Activated CD4-positive, alpha-beta T cell treated with anti-CD3 and anti-CD28 coated beads, Interleukin-2, Interleukin-4, amounts not matched to agents 100 ng/mL and 50 ng/mL, durations not matched to agents 16 hours and 8 hours (primary cell): ENCODE measurements at places on chromosomes 2 and 18.

GRCh38 chr2:40095000-40095399 is 315.9 kb upstream of the THUMPD2 start:
- no peak for DNase-seq

GRCh38 chr2:128276878-128277675 is 41.6 kb downstream of the HS6ST1 start:
- no peak for DNase-seq

GRCh38 chr2:103004426-103004942 is 242.7 kb downstream of the TMEM182 start:
- DNase-seq, result no peak

GRCh38 chr2:159200498-159200897 is 86.0 kb downstream of the WDSUB1 start:
- DNase-seq, result no peak

- no peak for DNase-seq
Measured at GRCh38 chr18:58891776-58892175, 27.1 kb downstream of the ZNF532 start.

GRCh38 chr2:239533569-239534316 is 132.9 kb upstream of the HDAC4 start:
- no peak for DNase-seq

DNA sequence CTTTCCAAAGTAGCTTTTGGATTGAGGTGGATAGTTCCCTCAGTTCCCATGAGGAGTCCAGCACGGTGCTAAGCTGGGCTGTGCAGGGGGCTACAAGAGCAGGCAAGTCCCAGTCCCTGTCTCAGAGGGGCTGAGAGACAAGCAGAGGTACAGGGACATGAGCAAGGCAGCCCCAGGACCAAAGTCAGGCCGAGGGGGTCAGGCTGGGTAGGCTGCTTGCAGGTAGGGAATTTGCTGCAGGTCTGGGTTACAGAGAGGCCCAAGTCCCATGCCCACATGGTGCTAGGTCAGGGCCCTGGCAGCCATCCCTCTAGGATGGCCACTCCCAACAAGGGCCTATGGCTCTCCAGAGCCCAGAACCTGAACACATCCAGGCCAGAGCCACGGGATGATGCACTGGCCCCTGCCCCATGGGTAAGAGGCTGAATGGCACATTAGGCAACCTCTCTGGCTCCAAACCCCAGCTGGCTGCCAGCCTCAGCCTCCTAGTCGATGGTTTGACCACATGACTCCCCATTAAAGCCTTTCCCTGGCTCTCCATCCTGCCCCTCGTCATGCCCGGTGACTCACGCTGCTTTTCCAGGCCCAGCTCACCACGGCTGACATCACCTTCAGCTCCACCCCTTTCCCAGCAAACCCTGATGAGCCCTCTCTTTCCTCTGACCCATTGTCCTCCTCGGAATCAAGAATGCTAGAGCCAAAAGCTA is 83.7 kb downstream of the SDC1 start:
- no peak for DNase-seq

GRCh38 chr2:154161286-154161685 is 289.6 kb downstream of the GALNT13 start:
- DNase-seq, result no peak

DNA sequence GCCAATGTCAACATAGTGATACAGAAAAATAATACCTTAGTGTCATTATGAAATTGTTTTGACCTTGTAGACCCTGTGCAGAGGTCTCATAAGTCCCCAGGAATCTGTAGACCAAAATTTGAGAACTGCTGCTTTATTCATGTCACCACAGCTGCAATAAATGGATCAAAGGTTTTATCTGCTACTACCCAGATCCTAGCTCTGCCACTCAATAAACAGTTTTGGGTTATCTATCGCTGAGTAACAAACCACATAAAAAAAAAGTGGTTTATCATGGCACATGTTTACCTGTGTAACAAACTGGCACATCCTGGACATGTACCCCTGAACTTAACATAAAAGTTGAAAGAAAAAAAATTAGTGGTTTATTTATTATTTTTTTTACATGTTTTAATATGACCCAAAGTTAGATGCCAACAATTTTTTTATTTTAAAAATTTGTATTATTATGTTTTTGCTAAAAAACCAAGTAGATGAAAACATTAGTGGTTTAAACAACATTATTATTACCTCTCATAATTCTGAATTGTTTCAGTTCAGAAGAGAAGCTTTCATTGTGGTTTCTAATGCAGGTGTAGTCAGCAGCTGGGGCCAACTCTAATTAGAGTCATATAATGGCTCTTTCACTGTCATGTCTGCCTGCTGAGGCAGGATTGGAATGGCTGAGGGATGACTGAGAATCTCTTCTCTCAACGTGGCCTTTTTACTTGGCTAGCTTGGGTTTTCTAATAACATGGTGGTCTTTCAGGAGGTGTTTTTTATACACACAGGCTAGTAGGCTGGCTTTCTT is 103.3 kb upstream of the SLC38A11 start:
- no peak for DNase-seq

GRCh38 chr2:150625303-150625702 is 137.8 kb upstream of the RND3 start:
- DNase-seq, result no peak

GRCh38 chr2:141317986-141318385 is 812.8 kb downstream of the LRP1B start:
- DNase-seq, result no peak

DNA sequence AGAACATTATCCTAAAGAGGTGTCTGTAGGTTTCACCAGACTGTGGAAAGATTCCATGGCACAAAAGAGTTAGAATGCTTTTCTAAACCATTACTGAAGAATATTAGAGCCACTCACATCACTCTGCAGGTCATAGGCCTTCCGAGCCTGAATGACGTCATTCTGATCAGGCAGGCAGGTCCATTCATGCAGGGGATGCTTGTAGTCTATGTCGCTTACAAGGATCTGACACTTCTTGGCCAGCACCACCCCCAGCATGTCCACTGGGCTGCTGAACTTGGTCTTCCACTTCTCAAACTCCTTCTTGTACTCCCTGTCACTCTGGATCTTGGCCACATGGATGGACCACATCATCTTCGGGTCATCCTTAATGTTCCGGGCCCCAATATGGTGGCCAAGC is 120.1 kb downstream of the NEB start:
- no peak for DNase-seq

- DNase-seq, result no peak
Measured at GRCh38 chr2:114518738-114519137, 76.3 kb downstream of the DPP10 start.

DNA sequence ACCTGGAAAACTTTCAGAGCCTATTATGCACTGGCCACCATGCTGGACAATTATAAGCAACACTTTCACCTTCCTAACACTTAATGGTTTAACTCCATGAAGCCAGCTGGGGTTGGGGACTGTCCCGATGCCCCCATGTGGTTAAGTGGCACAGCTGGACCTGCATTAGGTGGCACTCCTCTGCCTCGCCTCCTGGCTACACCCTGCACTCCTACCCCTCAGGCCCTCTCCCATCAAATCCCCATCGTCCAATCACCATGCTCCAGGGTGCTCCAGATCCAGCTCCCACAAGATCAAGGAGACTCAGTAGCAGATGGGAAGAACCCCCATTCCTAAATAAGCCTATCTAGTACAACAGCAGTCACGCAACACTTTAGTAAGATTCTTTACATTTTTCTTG is 53.8 kb downstream of the HDLBP start:
- no peak for DNase-seq

- peak; percentile 2 for DNase-seq
Measured at GRCh38 chr18:32439802-32440201, 30.9 kb downstream of the GAREM1 start.

DNA sequence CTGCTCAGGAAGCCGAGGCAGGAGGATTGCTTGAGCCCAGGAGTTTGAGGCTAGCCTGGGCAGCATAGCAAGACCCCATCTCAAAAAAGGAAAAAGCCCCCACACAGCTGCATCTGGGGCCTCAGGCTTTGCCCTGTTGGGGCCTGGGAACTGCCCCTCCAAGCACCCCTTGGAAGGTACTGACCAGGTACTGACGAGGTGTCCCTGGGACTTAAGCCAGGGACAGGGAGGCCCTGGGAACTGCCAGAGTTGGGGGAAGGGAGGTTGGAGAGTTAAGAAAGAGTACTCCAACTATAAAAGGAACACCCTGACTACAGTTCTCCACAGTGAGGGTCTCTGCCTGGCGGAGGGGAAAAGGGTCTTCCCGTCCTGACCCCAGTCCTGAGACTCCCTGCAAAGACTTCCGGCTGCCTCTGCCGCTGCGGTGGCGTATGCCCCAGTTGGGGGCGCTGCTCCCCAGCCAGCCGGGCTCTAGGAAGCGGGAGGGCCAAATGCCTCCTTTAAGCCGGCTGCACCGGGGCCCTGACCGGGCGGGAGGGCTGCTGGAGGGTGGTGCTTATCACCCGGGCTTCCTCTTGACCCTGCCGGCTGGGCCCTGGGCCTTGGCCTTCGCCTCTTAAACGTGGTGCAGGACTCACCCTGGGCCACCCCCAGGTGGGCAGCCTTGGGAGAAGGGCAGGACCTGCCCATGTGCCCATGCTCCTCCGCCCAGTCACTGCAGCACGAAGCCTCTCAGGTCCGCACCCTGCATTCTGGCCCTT is 12.8 kb downstream of the SLC30A3 start:
- DNase-seq, result peak; percentile 50

- no peak for DNase-seq
Measured at GRCh38 chr2:65634304-65634703, 201.9 kb upstream of the SPRED2 start.

DNA sequence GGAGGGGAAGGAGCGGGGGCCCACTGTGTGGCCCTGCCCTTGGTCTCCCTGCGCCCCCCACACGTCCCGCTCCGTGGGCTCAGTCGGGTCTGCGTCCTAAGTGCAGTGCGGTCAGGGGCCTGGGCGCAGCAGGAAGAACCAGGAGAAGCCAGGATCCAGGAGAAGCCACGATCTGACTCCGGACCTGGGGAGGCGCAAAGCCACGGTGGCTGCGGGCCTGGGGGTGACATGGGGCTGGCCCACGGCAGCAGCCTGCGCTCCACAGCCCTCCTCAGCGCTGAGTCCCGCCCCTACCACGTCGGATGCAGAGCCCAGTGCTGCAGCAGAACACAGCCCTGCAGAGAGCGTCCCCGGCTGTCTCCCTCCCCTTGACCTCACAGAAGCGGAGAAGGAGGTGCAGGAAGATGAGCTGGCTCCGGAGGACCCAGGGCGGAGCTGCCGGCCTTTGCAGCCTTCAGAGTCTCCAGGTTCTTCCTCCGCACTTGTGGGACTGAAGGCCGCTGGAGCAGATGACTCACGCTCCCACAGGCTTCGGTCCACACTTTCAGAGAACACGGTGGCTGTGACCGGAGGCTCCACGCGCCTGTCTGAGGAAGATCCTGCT is 589.2 kb upstream of the SALL3 start:
- DNase-seq, result no peak

DNA sequence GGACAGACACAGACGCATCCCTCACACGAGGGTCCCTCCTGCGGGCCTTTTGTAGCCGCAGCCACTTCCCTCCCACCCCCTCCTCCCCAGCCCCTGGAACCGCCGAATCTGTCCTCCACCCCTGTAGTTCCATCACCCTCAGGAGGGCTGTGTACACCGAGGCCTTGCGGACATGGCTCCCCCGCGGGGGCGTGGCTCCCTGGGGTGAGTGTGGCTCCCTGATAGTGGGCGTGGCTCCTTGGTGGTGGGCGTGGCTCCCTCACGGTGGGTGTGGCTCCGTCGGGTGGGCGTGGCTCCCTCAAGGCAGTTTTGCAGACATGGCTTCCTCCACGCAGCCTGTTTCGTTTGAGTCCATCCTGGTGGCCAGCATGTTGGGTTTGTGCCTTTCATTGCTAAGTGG is 420.7 kb upstream of the SALL3 start:
- DNase-seq, result no peak

- no peak for DNase-seq
Measured at GRCh38 chr2:149082079-149082478, 43.6 kb downstream of the LYPD6B start.

- peak; percentile 54 for DNase-seq
Measured at GRCh38 chr2:6896930-6897759, 19.6 kb downstream of the RSAD2 start.

- DNase-seq, result no peak
Measured at GRCh38 chr2:7740114-7740513, 822.9 kb downstream of the RNF144A start.

DNA sequence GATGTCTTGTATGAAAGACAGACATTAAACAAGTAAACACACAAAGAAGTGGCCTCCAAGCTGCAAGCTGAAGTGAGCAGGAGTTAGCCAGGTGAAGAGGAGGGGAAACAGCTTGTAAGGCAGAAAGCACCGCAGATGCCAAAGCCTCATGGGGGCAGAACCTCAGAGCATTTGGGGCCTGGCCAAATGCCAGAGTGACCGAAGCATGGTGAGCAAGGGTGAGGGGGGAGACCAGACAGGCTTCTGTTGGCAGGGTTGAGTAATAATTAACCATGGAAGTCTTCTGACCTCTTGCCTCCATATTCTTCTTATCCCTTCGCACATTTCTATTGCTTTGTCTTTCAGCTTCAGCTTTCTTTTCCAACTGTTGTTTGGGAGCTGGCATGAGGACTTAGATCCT is 5.6 kb downstream of the QPCT start:
- DNase-seq, result no peak

- DNase-seq, result no peak
Measured at GRCh38 chr2:54290356-54291025, 34.5 kb upstream of the TSPYL6 start.

DNA sequence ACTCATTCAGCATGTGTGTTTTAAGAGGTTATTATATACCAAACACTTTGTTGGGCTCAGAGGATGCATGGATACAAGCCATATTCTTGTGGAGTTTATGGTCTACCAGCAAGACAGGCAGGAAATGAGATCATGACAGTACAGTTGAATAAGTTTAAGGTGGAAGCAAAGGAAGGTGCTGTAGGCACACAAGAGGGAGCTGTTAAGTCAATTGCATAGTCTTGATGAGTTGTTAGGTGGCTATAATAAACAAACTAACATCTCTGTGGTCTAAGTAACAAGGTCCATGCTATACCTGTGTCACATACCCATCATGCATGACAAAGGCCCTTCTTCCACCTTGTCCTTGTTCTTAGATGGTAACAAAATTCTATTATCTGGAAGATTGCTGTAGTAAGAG is 538.3 kb downstream of the CNTNAP5 start:
- DNase-seq, result no peak

DNA sequence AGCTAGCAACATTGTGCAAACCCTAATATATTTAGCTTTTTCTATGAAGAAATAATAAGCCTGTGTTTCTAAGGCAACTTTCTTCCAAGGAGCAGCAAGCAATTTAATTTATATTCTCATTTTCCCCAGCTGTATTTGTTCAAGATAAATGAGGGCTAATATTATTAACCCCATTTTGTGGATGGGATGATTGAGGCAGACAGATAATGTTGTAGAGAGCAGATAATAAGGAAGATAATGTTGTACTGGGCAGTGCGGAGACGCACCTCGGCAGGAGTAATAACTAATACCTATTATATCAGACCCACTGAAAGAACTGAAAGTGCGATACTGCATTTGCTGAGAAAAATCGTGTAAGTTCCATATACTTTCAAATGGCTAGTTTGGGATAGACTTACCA is 344.1 kb upstream of the FANCL start:
- DNase-seq, result no peak

- DNase-seq, result no peak
Measured at GRCh38 chr2:203626952-203627681, 79.3 kb upstream of the CD28 start.
